AML-193 (cell line): ENCODE measurements at places on chromosomes 6 and 20.
A peak's percentile ranks its signal among the peaks of the same experiment; 100 is the strongest.

DNA sequence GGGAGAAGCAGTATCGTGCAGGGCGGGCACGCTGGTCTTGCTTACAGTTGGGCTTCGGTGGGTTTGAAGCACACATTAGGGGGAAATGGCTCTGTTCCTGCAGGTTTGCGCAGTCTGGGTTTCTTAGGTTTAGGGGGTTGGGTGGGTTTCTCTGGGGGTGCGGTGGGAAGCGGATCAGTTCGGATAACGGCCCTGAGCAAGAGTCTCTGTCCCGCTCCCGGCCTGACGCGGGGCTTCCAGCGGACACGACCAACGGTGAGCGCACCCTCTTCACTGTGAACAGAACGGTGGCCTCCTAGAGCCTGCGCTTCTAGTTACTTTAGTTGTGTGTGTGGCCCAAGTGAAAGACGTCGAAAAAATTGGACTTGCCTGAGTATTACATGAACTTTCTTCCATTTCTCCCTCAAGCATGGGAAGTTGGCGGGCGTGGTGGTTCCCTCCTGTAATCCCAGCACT lies 635 bp upstream of the ELOVL2 start:
- no peak for DNase-seq

DNA sequence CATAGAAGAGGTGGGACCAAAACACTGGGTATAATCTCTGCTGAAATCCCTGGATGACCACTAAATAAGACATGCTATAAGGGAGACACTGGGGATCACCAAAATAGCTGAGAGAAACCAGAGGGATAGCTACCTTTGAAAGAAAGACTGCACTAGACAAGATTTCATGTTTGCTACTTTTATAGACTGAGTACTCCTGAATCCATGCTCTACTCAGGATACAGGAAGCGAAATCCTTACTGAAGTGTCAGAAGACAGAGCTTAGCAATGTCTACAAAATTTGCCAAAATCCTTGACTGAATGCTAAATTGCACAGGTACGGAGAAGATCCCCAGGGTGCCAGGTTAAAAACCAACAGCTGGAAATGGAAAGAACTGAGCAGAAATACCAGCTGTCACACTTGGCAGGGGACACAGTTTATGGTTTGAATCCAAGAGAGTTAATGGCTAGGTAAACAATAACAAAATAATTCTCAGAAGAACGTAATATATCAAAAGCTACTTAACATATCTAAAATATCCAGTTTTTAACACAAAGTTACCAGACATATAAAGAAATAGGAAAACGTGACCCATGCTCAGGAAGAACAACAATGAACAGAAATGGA lies 125.4 kb downstream of the MAN1A1 start:
- no peak for DNase-seq

DNA sequence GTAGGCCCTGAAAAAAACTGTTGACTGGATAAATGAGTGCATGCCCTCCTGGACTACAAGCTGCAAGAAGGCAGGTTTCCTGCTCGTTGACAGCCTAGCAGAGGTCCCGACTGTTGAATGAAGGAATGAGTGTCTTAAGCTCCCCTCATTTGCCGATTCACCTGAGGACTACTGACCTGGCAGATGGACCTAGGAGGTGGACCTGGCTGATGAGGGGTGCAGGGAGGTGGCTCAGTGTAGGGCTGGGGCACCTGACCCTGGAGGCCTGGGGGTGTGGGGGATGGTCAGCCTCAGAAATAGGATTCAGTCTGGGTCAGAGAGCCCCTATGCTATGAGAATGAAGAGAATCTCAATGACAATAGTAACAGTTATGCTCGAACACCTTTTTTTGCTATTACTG lies 11.6 kb upstream of the TFAP2C start:
- DNase-seq = no peak

GRCh38 chr6:3746119-3746691 lies 5.3 kb downstream of the PXDC1 start:
- DNase-seq = no peak

GRCh38 chr6:84228198-84228543 lies 728 bp upstream of the CEP162 start:
- DNase-seq = no peak

DNA sequence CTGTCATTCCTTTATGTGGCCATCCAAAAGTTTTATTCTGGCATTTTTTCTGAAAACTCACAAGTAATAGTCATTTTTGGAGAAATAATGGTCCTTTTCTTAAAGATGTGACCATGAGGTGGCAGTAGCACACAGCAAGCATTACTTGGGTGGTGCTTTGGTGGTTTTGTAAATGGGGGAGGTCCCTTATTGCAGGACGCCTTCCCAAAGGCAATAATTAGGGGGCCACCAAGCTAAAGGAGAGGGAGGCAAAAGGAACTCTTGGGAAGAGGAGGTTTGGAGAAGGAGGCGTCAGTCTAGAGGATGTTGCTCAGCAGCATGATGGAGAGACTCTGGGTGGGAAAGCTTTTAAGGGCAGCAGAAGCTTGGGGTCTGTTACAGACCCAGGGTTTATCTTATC lies 422.6 kb upstream of the MMS22L start:
- DNase-seq = peak; percentile 17

DNA sequence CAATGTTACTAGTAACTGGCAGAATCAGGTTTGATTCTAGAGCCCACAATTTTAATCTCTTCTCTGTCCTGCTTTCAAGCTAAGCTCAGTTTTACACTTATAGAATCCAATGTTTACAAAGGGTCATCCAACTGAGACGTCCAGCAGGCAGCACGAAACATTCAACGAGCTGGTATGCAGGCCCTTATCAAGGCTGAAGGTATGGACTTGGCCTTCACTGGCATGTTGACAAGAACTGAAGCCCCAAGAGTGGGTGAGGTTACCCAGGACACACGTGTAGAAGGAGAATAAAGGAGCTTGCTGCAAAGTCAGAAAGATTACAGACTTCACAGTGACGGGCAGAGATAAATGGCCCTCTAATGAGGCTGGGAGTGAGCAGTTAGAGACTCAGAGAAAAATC lies 187.4 kb downstream of the KIF16B start:
- no peak for DNase-seq

- no peak for DNase-seq
Measured at GRCh38 chr6:88483424-88483823, 317.3 kb upstream of the CNR1 start.

- DNase-seq = peak; percentile 5
Measured at GRCh38 chr20:35120012-35120701, 27.0 kb downstream of the EDEM2 start.

DNA sequence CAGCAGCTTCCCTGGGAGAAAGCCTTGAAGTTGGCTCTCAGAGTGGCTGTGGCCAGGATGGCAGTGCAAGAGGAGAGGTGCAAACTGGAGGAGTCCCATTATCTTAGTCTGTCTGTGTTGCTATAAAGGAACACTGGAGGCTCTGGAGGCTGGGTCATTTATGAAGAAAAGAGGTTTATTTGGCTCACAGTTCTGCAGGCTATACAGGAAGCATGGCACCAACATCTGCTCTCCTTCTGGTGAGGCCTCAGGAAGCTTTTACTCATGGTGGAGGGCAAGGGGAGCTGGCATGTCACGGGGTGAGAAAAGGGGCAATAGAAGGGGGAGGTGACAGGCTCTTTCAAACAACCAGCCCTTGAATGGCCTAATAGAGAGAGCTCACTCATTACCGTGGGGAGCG lies 47.1 kb downstream of the PSMG4 start:
- no peak for DNase-seq

DNA sequence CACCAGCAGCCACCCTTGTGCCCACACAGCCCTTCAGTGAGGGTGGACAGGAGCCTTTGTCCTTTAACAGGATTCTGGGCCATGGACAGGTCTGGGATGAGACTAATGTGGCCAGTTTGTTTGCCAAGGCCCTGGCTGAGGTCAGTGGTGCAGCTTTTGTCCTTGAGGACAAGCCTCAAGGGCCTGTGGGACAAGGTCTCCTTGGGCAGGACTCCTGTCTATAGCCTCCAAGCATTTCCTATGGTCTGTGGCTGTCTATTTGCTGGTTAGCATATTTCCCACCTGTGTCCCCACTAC lies 44.1 kb downstream of the SUN5 start:
- DNase-seq = no peak

- DNase-seq = no peak
Measured at GRCh38 chr6:25060522-25060921, 124.8 kb upstream of the RIPOR2 start.

DNA sequence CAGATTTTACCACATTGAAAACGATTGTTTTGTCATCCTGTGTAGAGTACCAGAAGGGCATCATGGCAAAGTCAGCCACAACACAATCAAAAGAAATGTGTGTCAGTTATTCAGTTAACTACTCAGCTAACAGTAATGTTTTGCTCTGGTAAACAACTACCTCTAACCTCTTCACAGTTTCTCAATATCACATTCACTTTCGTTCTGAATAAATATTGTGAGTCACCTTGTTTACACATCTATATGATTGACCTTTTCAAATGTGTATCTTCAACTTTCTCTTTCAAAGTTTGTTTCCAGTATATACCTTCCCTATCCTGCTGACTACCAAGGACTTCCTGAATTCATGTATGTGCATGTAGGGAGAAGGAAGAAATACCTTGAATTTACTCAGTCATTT lies 216.6 kb upstream of the UFL1 start:
- DNase-seq = no peak
